ENCODE measurements at places on chromosomes 2 and 18.

DNA sequence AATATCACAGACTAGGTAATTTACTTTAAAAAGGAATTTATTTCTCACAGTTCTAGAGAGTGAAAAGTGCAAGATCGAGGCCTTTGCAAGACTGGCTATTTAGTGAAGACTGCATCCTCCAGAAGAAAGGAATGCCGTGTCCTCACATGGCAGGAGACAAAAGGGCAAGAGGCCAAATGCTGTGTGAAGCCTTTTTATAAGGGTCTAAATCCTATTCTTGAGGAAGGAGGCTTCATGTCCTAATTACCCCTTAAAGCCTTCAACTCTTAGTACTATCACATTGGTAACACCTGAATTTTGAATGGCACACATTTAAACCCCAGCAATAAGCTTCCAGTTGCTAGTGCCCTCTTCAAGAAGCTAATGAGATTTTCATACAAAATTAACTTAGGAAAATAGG lies 1882.3 kb upstream of the PIK3C3 start:
- DNase-seq = no peak

GRCh38 chr2:159531475-159531874 lies 84.9 kb downstream of the BAZ2B start:
- no peak for DNase-seq

- DNase-seq = no peak
Observed at GRCh38 chr2:79083597-79084251, 4.1 kb downstream of the REG1B start.

DNA sequence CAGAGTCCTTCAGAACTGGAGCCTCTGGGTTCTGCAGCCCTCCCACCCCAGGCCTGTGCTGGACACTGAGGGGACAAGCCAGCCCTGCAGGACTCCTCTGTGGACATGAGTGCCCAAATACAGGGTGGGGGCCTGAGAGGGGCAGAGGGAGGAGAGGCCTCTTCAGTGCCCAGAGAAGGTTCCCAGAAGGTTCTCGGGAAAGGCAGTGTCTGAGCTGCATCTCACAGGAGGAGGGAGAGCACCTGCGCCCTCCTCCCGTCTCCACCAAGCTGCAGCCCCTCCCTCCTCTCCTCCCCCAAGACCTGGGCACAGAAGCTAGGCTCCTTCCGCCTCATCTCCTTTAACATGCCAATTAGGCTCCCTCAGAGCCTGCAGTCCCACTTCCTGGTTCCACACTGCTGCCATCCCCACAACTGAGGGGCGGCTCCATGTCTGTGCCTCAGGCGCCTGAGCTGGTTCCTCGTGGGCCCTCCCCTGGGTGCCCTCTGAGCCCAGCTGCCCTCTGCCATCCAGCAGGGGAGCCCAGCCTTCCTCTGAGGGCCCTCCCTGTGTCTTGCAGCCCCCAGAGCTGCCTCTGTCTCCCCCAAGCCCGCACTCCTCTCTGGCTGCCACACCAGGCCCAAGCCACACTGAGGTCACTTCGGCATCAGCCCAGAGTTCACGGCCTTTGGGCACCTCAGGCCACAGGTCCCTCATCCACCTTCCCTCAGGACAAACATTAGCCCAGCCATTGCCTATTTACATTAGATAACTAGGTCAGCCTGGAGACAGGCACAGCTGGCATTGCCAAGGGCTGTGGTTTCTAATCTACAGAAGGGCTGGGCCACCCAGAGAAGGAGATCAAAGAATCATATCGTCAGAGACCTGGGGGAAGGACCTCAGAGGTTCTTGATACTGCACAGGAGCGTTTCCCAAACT lies 28.9 kb downstream of the KCNK3 start:
- DNase-seq = no peak

DNA sequence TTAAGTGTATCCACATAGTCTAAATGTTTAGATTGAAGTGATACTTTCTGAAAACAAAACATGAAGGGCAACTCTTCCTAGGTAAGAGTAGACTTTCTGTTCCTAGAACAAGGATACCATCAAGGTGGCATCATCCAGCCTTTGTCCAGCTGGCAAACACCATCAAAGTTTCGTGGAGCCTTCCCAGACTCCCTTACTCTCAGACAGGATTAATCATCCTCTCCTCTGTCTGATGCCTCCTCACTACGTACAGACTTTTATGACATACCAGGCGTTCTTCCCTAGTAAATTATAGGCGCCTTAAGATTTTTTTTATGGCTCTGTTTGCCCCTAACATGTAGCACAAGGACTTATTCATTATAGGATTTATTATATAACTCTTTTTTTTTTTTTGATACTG lies 29.4 kb upstream of the ASNSD1 start:
- no peak for DNase-seq

GRCh38 chr2:239197146-239197545 lies 203.7 kb downstream of the HDAC4 start:
- DNase-seq = no peak

GRCh38 chr2:4965556-4966320 lies 726.4 kb upstream of the SOX11 start:
- DNase-seq = no peak

DNA sequence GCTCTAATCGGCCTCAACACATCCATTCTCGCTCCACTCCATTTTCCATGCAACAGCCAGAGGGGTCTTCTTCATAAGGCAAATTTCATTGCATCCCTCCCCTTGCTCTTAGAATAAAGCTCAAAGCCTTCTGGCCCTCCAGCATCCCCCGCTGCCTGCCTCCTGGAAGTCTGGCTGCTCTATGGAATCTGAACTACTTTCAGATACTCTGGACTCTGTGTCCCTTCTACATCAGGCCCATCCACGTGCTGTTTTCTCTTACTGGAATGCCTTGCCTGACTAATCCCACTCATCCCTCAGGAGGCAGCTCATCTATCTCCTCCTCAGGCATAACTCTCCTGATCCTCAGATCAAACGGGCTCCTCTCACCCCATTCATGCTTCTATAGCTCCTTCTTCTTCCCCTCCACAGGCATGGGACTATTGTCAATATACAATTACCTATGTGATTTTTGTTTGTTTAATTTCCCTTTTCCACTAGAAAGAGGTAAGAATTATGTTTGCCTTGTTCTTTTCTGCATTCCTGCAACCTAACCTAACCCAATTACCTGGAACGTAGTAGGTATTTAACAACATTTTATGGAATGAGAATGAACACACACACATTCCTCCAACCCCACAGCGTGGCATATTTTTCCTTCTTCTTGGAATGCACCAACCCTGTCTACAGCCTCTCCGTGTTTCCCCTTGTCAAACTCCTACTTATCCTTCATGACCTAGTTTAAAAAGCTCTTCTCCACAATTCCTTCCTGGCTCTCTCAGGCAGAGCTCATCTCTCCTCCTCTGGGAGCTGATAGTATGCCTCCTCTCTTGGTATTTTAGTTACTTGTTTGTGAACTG lies 49.5 kb downstream of the LBH start:
- DNase-seq = no peak

- no peak for DNase-seq
Observed at GRCh38 chr18:74326231-74326630, 10.6 kb downstream of the C18orf63 start.

DNA sequence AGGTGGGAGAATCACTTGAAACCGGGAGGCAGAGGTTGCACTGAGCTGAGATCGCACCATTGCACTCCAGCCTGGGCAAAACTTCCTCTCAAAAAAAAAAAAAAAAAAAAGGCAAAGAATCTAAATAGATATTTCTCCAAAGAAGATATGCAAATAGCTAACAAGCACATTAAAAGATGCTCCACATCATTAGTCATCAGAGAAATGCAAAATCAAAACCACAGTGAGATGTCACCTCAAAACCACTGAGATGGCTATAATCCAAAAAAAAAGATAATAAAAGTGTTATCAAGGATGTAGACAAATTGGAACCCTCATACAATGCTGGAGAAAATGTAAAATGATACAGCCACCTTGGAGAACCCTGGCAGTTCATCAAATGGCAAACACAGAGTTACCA lies 8.4 kb downstream of the ST8SIA5 start:
- no peak for DNase-seq

- no peak for DNase-seq
Observed at GRCh38 chr2:160303076-160303475, 103.0 kb upstream of the ITGB6 start.

DNA sequence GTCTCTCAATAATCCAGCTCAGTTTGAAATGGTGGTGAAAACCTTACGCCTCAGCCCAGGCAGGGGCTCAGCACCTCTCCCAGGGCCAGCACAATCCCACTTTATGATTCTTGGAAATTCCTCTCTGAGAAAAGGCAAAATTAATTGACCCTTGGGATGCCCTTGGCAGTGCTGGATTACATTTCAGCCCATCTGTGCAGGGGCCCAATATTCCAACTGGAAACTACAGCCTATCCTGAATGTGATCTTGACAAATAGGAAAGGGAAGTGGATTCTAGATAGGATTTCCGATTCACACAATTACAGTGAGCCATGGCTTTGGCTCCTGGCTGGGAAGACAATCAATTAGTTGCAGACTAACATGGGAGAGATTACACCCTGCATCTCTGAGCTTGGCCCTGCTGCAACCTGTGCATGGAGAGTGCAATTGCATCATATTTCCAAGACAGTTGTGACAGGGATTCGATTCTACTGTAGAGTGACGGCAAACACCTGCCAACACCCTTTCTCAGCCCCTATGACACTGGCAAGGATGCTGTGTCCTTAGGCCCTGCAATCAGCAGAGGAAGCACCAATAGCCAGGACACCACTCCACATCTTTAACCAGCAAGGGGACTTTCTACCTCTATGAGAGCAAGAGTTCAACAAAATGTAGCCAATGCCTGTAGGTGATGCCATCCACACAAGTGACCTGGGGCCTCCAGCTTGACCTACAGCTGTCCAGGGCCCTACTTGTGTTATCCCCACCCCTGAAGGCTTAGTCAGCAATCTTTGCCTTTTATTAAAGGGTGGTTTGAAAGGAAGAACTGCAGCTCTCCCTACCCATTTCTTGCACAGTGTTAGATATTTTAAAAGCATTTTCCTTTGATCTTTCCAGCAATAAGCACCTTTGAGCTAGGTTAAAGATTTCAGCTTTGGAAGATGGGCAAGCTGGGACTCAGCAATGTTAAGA lies 187.2 kb upstream of the HS6ST1 start:
- no peak for DNase-seq

DNA sequence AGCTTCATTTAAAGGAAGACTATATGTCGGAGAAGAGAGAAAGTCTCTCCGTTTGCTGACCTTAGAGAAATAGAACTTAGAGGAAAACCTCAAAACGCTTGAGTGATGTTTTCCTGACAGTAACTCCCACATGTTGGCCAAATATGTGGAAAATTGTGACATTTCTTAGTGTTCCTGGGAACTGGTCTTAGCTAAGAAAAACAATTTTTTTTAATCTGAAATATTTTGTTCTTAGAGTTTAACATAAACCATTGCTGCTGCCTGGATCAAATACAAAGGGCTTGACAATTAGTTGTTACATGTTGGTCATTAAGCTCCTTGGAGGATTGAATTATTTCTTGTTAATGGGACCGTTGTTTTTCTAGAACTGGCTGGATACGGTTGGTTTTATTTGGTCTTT lies 16.3 kb downstream of the DYNC2LI1 start:
- DNase-seq = no peak

DNA sequence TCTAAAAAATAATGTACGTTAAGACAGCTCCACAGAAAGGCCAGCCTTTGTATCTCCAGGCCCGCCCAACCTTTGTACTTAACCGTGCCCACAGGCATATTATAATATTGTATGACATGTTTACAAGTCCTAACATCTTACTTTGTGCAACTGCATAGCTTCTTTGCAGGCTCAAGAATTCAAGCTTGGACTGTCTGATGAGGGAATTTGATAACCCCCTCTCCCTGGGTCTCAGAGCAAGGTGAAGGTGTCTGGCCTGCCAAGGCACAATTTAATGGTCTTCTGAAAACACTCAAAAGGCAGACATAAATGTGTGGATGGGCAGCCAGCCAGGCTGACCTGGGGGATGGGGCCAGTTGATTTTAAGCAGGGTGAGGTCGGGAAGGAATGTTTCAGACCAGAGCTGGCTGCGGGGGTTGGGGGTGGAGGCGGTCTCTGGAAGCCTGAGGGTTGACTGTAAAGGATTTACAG lies 732.7 kb upstream of the FANCL start:
- no peak for DNase-seq

GRCh38 chr2:3185910-3186309 lies 191.7 kb downstream of the EIPR1 start:
- DNase-seq = no peak
